ENCODE measurements at places on chromosomes 16 and 17.

DNA sequence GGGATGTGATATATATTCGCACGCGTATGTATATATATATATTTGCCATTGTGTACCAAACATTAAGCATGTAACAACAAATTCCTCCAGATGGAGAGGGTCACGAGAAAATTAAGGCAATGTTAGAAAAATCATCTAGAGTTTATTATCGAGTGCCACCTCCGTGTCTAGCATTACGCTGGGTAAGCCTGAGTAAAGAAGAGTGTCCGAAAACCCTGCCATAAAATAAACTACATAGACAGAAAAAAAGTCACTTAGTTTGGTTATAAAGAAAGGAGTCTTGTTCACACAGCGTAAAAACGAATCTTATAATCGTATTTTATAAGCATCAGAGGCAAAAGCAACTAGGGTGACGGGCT, 644 bp upstream of the RHOT1 start:
- peak; percentile 24 for DNase-seq

- DNase-seq: no peak
These were observed 32.2 kb downstream of the ITGAE start for GRCh38 chr17:3768769-3769168.

GRCh38 chr17:2406903-2407790, 6.3 kb upstream of the MNT start:
- DNase-seq: no peak

DNA sequence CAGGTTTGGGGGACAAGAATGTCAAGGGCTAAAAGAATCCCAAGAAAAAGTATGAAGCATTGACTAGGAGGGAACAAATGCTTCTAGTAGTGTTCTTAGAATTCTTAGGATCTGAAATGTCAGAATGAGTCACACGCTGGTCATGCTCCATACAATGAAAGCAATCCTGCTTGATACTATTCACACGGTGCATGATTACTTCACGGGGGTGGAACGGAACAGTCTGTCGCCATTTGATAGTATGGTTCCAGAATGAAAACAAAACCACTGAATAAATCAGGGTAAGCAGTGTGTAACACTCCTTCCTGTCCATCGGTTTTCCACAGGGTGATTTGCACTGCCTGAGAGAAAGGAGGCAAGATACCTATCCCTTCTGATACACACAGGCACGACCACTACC, 22.9 kb upstream of the YWHAE start:
- peak; percentile 93 for DNase-seq

DNA sequence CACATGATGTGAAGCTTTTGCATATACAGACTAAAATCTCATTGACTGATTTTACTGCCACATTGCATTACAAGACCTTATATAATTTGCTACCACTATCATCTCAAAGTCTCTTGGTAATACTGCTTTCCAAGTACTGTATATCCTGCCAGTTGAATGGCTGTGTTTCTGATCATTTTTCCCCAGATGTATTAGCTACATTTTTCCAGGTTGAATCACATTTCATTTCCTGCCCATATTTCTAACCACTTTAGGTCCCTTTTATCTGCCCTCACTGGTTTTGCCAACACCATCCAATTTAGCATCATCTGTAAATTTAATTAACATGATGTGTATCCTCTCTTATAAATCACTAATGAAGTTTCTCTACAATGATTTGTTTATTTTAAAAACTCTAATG, 365.7 kb upstream of the PMFBP1 start:
- no peak for DNase-seq

DNA sequence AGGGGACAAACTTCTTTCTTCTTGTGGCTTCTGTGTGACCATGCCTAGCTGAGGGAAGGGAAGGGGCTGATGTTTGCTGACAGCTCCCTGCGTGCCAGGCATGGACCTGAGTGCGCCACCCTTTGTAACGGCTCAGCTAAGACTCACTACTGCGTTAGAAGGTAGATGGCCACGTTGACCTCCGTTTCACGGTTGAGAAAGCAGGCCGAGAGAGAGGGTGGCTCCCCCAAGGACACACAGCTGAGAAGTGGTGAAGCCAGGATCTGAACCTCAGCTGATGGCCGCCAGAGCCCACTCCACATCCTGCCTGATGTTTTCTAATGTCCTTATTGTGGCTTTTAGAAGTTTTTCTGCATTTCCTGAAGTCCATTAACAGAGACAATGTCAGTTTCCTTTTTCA, 45.1 kb downstream of the RGS9 start:
- no peak for DNase-seq

- DNase-seq: no peak
These were observed 9.7 kb downstream of the RMI2 start for GRCh38 chr16:11354733-11355574.

- no peak for DNase-seq
These were observed 32.6 kb upstream of the CDH15 start for GRCh38 chr16:89138843-89139520.

- DNase-seq: no peak
These were observed 26.5 kb upstream of the ALOX12 start for GRCh38 chr17:6969323-6969726.

DNA sequence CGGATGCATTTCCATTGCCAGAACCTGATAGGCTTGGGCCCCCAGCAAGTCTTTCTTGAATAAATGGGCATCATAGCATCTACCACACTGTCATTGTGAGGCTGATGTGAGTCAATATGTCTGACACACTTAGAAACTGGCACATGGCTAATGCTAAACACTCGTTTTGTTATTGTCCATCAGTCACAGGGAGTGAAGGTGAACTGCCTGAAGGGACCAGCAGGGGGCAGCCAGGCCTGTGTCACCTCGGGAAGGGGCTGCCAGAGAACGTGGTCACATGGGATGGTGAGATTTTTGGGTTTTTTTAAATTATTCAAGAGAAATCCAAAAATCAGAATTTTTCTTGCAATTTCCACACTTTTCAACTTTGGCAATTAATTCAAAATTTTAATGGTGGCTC, 831 bp upstream of the RCVRN start:
- DNase-seq: peak; percentile 75

DNA sequence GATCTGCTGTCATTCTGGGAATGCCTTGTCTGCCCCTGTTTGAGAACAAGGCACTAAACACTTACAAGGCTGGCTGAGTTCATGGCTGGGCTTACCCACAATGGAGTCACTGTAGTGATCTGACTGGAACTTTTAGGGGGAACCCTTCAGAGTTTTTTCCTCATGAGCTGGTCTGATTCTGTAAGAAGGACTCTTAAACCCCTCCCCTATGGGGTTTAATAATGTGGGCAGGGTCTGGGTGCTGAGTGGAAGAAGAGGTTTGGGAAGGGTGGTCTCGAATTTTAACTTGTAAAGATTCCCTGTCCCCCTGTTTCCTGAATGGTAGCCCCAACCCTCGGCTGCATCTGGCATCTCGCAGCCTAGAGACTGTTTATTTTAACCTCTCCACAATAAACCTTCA, 30.6 kb downstream of the OSBPL7 start:
- DNase-seq: no peak

GRCh38 chr17:58446086-58446485, 28.8 kb upstream of the RNF43 start:
- DNase-seq: peak; percentile 71

DNA sequence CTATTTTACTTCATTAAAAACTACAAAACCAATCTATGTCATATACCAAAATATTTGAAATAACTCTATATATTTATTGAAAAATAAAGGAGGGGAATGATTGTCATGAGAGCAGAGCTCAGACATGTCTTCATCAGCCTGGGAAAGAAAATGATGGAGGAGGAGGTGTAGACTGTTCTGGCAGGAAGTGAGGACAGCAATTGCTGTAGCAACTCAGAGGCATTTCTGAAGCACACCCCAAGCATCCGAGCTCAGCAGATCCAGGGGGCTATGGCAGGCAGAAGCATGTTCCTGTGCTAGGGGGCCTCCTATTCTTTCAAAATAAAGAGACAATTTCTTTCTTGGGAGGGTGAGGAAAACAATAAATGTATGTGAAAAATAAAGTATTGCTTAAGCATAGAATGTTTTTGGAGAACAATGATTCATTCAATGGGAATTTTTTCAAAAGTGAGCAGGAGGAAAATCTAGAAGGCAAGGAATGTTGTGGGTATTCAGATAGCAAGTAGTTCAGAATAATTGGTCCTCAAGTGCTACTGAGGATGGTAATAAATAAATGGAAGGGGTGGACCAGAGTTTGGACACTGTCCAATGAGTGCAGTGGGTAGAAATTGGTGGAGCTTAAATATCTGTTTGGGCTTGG, 383.4 kb downstream of the CDH11 start:
- no peak for DNase-seq

DNA sequence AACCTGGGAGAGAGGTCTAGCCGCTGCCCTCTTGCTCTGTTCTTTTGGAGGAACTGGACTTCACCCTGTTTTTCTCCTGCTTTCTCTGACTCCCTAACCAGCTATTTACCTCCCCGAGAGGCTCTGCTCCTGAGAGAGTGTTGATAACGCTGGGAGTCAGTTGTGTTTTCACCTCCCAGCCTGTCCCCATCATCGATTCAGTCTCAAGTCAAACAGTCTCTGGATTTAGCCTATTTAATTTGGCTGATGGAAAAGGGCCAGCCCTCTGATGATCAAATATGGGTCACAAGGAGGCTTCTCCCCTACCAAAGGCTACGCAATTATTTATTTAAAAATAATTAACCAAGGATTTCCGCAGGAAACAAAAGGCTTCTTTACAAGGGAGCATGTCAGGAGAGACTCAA, 31.8 kb downstream of the HNF1B start:
- no peak for DNase-seq

- no peak for DNase-seq
These were observed 179.4 kb downstream of the BANP start for GRCh38 chr16:88130681-88131080.

- DNase-seq: no peak
These were observed 1.5 kb downstream of the TAOK2 start for GRCh38 chr16:29975134-29975538.

- DNase-seq: no peak
These were observed 26.0 kb downstream of the LIG3 start for GRCh38 chr17:35006345-35006744.

GRCh38 chr17:51926448-51926847, 232.1 kb downstream of the CA10 start:
- no peak for DNase-seq
